ENCODE measurements at places on chromosomes 5 and 9.

- no peak for DNase-seq
These were observed 3.3 kb downstream of the SLC28A3 start for GRCh38 chr9:84337252-84337651.

- DNase-seq: peak; percentile 73
These were observed 87.6 kb downstream of the ERP44 start for GRCh38 chr9:100011062-100011681.

DNA sequence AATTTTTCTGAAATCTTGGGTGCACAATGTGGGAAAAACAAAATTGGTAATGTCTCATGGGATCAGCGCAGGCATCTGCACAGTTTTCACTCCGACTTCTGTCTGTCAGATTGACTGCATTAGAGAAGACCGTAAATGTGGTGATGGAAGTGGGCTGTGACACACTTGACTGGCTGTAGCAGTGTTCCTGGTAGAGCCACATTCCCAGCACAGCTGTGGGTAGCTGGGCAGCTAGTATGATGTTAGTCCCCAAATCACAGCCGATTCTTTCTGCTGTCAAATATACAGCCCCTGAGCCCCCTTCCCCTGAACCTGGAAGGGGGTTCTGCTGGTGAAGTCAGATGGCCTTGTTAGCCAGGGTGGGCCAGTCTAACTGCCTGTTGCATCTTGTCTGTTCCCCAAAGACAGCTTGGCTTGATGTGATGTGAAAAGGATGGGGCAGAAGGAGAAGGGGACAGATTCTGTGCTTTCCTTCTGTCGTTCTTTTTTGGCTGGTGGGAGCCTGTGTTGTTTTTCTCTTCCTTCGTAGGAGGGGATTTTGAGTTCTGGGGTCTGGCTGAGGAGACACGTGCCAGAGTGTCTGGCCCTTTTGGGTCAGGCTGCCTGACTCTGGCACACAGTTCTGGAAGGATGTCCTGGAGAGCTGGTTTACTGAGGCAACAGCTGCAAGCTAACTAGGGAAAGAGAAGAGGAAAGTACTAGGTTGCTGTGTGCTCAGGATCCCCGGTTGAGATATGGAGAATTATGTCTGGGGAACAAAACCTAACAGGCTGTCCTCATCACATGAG, 66.4 kb upstream of the SPRY4 start:
- no peak for DNase-seq

DNA sequence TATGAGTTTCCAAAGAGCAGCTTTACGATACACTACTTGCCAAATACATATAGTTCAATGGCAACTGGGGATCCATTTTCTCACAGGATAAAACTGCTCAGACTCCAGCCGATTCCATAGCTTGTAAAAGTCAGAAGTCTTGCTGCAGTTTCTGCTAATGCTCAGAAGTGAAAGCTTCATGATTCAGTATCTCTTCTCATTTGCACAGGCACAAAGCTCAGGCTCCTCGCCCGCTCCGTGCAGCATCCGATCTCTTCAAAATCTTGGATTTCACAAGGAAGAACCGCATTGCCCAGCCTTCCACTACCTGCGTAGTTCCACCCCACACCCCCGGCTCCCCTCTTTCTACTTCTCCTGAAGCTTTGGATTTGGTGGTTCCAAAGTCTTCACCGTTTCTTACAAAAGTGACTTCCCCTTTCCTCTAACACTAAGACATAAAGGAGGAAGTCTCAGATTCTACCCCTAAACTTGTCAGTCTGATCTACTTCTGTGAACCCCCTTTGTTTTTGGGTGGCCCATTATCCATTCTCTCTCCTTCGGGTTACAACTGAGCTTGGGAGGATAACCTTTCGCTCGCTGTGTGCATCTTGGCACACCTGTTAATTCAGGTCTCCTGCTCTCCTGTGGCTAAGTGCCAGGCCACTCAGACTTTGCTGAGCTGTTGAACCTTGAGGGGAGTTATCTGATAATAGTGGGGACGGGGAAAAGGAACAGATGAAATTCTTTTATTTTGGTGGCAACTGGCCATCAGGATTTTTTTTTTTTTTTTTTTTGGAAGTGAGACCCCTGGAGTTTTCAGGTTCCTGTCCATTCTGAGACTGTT, 194.1 kb downstream of the GNA14 start:
- DNase-seq: peak; percentile 70

GRCh38 chr9:88998911-88999310, 7.6 kb downstream of the S1PR3 start:
- DNase-seq: no peak

- peak; percentile 64 for DNase-seq
These were observed 6.7 kb upstream of the GAPT start for GRCh38 chr5:58484505-58484904.

- DNase-seq: no peak
These were observed 114.3 kb upstream of the EPB41L4A start for GRCh38 chr5:112533362-112533761.

- DNase-seq: no peak
These were observed 226.8 kb downstream of the TMEM167A start for GRCh38 chr5:82850393-82850792.

DNA sequence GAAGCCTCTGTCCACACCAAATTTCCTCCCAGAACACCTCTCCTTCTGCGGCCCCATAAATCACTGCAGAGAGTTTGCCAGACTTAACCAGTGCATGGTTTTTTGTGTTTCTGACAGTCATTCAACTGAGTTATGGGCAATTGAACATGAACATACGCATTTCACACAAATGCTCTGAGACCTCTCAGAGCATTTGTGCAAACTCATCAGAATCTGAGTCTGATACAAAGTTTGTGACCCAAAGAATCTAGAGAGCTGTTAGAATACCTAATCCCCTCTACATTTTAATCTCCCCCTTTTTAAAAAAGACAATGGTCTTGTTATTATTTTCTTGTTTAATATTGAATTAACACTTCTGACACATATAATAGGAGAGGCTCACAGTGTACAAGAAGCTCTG, 416.9 kb upstream of the SMARCA2 start:
- no peak for DNase-seq

DNA sequence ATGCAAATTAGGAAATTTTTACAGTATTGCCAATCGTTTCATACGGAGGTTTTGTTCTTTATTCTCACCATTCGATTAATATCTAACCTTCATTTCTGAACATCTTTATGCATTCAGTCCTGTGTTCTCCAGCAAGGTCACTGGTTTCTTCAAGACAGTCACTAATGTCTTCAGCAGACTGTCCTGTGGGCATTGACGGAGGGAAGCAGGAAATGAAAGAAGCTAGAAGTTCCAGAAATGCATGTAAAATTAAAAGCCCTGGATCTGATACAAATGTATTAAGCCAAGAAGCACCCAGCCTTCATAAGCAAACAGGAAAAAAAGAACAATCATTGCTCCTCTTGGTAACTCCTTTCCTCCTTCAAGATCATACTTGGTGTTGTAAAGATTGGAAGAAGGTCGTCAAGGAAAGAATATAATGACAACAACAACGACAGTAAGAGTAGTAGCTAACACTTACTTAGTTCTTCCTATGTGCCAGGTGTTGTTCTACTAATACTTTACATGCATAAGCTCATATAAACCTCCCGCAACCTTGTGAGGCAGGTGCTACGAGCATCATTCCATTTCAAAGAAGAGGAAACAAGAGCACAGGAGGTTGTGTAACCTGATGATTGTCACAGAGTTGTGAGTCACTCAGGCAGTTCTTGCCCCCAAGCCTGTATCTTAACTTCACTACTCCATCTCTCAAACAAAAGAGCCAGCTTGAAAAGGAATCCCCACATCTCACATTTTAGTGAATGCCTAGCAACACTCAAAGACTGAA, 59.9 kb upstream of the CER1 start:
- DNase-seq: peak; percentile 34

- peak; percentile 49 for DNase-seq
These were observed 6.9 kb downstream of the NKD2 start for GRCh38 chr5:1015507-1015906.

DNA sequence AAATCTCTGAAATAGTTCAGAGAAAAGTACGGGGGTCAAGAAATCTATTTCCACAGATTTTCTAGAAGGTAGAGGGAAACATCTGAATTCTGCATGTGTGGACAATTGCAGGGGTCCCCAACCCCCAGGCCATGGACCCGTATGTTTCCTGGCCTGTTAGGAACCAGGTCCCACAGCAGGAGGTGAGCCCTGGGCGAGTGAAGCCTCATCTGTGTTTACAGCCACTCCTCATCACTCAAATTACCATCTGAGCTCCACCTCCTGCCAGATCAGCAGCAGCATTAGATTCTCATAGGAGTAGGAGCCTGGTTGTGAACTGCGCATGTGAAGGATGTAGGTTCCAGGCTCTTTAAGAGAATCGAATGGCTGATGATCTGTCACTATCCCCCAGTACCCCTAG, 200.5 kb upstream of the EDIL3 start:
- no peak for DNase-seq

DNA sequence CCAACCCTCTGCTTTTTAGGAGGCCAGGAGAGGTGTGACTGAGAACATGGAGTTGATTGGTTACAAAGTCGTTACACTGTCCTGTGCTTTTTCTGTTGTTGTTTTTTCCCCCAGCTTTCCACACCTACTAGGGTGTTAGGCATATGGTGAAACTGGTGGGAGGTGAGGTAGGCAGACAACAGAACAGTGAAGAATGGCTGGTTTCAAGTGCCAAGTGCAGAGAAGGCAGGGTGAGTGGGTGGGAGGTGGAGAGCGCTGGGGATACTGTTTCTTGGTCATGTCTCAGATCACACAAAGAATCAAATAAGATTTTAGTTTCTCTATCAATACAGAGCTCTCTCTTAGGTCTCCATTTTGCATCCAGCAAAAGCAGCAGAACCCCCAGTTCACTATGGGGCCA, 2.2 kb upstream of the SPTAN1 start:
- no peak for DNase-seq

- peak; percentile 22 for DNase-seq
These were observed 295.2 kb downstream of the ARHGAP26 start for GRCh38 chr5:143065185-143065965.

DNA sequence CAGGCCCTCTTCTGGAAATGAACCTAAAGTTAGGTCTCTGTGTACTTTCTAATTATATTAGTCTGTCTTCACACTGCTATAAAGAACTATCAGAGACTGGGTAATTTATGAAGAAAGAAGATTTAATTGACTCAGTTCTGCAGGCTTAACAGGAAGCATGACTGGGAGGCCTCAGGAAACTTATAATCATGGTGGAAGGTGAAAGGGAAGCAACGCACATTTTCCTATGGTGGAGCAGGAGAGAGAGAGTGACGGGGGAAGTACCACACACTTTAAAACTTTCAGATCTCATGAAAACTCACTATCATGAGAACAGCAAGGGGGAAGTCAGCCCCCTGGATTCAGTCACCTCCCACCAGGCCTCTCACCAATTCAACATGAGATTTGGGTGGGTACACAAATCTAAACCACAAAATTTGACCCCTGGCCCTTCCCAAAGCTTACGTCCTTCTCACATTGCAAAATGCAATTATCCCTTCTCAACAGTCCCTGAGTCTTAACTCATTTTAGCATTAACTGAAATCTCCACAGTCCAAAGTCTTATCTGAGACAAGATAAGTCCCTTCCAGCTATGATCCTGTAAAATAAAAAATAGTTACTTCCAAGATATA, 40.7 kb downstream of the TRIP13 start:
- no peak for DNase-seq

DNA sequence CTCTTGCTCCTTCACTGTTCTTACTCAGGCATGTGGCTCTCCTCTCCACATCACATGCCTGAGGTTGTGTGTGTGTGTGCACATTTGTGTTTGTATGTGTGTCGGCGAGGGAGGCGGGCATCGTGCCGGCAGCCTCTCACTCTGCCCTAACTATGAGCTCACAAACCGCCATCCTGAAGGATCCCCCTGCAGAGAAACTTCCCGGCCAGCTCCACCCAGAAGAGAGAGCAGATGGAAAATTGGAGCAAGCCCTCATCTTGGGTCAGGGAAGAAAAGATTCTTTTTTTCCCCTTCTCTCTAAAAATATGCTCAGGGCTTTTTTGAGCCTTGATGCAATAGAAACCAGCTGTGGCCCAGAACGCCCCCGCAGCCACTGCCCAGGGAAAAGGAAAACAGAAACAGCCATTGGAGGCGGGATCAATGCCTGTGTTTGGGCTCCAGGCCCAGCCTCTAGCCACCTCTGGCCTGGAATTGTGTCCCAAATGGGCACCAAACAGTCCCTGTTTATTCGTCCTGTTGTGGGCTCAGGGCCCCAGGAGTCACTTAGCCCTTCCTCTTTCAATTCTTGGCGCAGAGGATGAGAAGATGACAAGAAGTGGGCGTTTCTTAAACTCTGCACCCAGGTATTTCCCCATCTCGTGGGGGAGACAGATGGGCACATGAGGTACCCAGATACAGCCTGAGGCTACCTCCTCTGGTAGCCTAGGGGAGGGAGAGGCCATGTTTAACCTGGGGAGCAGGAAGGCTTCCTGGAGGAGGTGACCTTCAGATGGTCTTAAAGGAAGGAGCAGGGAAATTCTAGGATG, 151.5 kb downstream of the RGS3 start:
- DNase-seq: peak; percentile 36

GRCh38 chr9:92974761-92975755, 27.7 kb downstream of the FGD3 start:
- no peak for DNase-seq

Measured in NB4 (cell line).